ENCODE measurements at places on chromosomes 3 and 15.

DNA sequence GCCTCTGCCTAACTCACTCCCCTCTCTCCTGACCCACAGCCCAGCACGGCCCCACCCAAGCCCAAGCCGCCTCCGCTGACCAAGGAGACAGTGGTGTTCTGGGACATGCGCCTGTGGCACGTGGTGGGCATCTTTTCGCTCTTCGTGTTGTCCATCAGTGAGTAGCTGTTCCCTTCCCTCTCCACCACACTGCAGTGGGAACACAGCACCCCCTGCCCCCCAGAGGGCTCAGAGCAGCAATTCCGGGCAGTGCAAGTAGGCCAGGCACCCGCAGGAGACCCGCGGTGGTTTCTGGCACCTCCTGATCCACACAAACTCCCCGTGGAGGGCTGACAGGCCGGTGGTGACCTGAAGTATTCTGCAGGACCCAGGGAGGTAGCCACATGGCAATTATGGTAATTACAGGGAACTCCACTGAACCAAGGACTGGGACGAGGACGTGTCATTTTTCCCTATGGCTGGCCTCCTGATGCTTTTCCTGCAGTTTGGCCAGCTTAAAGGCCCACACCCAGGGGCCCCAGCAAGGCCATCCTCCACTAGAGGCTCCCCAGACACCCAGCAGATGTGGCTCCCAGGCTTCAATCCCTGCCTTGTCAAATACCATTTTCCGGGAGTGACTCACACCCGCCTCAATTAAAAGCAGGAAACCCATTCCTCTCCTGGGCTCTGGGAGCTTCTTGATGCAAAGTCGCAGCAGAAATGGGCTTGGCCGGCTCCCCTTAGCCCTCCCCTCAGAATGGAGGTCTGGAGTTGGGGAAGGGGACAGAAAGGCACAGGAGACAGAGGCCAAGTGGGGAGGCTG, 4.8 kb downstream of the TMIE start:
- no peak for DNase-seq

GRCh38 chr15:24878153-24878552, 76.6 kb upstream of the SNRPN start:
- peak; percentile 62 for DNase-seq

- no peak for DNase-seq
Measured at GRCh38 chr3:120982608-120983320, 74.8 kb downstream of the STXBP5L start.

GRCh38 chr3:152356870-152357276, 88.1 kb downstream of the MBNL1 start:
- DNase-seq, result no peak

DNA sequence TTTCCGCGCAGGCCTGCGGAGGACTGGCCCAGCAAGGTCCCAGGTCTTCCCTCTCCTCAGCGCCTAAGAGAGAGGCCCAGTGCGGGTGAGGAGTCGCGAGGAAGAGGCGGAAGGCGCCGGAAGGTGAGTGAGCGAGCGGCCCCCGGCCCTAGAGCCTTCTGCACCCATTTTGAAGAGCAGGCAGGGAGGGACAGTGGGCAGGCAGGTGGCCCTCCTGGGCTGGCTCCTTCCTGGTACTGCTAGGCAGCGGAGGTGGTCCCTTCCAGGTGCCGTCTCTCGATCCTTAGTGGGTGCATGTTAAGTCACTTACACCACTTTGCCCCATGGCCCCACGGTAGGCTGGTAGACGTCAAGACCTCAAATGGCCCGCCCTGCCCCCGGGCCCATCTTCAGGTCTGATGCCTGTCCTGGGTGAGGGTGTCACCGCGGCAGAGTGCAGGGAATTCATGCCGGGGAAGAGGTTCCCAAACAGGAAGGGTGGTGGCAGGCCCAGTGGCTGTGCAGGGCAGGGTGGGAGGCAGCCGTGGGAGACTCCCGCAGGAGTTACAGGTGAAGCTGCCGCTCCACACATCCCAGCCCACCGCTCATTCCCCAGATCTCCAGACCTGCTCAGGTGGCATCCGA, 14.4 kb downstream of the PAK6 start:
- no peak for DNase-seq

- no peak for DNase-seq
Measured at GRCh38 chr15:49904296-49904695, 214.7 kb downstream of the ATP8B4 start.

DNA sequence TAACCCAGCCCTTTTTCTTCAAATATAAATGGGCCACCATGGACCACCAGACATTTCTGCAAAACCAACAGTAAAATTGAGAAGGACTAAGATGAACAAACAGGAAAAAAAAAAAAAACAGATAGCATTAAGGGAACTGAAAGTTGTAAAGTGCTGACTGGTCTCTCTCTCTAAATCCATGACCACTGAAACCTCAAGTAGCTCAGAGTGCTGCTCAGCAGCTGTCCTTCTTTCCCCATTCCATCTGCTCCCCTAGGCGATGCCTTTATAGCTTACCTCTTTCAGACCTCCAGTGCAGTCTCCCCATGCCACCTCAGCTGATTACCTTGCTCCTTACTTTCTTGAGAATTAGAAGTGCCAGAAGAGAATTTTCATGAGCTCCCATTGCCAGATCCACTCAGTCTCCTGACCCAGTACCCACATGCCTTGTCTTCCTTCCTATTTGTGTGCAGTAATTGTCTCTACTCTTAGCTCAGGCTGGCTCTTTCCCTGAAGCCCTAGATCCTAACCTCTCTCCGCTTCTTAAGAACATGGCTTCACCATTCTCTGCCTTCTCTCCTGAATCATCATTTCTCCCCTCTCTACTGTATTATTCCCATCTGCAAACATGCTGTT, 23.9 kb upstream of the XIRP1 start:
- peak; percentile 46 for DNase-seq

DNA sequence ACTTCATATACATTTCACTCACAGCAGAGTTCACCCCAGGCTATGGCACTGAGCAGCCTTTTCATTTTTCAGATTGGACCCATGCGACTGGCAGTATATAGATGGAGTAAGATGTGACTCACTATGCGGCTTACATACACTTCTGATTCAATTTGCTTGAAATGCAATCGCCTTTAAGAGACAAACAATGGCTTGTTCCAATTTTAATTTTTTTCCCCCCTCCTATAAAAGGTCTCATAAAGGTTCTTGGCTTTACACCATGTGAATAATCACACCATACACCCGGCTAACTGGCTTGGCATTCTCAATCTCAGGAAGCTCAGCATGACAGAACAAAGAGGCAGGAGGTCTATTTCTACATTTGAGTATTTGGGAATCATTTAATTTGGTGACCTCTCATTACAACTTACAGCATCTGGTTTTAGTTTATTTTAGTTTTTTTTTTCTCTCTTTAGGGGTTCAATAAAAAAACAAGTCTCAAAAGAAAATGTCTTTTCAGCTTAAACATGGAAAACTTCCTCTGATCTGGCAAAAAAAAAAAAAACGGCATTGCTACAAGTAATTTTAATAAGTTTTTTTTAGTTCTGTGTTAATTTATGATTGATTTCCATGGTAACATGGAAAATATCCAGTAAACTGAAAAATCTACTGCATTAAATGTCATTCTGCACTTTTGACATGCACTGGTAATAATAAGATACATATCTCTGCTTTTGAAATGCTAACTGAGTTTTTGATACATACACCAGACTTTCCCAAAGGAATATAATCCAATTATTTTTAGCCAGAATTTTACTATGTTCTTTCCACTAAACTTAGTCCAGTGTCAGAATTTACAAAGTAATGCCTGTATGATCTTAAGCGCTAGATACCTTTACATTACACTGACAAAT, 38.8 kb downstream of the GADL1 start:
- no peak for DNase-seq

DNA sequence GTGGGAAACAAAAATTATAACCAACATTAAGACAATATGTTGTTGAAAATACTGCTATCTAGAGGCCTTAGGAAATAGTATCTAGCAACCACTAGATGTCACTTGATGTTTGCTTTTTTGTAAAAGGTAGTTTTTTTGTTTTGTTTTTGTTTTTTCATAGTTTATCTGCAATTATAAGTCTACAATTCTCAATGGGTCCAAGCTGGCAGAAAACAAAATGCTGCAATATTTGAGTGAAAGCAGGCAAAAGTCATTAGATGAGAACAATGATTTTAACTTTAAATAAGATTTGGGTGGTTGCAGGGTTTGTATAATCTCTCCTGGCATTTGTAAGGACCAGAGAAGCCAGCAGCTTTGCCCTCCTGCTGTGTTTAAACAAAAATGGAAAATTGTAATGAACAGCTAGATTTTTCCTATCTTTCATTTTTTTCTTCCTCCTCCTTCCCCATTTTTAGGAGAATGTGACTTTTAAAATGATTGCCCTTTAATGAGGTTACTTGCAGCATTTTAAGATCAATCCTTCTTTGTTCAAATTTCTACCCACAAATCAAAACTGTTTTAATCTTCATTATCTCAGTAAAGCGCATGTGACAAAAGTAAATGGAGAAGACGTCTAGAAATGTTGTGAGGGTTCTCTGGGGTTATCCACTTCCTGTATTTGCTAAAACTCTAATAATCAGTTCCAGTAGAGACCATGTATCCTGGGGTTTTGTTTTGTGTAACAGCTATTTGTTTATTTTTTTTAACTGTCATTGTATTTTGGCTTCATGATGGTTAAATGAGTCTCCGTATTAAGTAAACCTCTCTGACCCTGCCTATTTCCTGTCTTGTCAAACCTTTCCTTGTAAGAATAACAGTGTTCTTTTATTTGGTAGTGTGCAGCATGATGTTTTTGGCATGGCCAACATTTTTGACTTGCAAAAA, 27.3 kb downstream of the DUT start:
- peak; percentile 66 for DNase-seq

DNA sequence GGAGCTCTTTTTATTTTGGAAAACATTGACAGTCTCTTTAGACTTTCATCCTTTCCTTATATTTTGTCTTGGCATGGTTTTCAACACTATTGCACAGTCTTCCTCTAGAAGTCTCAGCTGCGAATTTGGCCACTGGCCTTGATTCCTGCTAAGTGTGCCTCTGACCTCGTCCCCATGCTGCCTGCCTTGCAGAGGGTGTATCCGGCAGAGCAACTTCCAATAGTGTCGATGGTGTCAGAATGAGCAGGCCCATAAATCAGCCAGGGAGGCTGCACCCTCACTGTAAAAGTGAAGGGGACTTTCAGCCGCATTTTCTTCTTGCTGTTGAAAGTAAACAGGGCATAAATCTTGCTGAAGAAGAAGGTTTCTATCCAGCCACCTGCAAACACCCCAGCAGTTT, 336.7 kb upstream of the TRIM42 start:
- no peak for DNase-seq

- DNase-seq, result peak; percentile 72
Measured at GRCh38 chr3:69865925-69866679, 126.8 kb downstream of the MITF start.

GRCh38 chr3:125382298-125382697, 7.2 kb upstream of the ZNF148 start:
- DNase-seq, result peak; percentile 83

DNA sequence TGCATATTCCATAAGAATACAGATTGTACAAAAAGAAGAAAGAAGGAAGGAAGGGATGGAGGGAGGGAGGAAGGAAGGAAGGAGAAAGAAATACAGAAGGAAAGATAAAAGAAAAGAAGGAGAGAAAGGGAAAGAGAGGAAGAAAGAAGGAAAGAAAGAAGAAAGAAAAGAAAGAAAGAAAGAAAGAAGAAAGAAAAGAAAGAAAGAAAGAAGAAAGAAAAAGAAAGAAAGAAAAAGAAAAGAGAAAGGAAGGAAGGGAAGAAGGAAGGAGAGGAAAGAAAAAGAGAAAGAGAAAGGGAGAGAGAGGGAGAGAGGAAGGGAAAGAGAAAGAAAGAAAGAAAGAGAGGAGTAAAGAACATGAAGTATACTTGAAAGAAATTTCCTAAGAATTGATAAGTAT, 577.9 kb upstream of the ALCAM start:
- DNase-seq, result no peak

DNA sequence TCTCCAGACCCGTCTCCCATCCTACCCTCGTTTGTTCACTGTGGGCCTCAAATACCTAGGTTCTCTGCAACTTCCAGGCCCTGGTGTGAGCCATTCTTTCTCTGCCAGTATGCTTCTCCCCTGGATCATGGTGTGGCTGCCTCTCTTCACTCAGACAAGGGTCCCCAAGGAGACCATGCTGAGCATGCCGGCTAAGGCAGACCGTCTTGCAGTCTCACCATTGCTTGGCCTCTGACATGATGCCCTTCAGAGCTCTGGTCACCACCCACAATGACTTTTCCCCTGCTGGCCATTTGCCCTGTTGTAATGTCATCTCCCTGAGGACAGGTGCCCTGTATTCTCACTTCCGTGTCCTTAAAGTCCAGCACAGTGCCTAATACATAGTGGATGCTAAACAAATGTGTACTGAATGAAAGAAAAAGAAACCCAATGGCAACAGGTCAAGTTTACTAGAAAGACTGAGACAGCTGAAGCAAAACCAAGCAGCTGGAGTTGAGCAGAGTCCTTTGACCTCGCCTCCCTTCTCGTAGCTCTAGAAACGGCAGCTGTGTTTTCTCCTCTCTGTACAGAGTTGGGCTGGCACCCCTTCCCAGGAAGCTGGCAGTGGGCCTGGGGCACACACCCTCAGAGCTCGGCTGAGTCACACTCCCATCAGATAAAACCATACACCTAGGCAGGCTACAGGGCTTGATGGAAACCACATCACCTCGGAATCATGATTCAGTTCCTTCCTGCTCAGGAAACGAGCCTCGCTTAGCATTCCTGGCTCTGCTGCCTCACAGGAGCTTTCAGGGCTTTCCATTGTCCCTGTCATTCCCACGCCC, 8.6 kb downstream of the TLR9 start:
- no peak for DNase-seq

DNA sequence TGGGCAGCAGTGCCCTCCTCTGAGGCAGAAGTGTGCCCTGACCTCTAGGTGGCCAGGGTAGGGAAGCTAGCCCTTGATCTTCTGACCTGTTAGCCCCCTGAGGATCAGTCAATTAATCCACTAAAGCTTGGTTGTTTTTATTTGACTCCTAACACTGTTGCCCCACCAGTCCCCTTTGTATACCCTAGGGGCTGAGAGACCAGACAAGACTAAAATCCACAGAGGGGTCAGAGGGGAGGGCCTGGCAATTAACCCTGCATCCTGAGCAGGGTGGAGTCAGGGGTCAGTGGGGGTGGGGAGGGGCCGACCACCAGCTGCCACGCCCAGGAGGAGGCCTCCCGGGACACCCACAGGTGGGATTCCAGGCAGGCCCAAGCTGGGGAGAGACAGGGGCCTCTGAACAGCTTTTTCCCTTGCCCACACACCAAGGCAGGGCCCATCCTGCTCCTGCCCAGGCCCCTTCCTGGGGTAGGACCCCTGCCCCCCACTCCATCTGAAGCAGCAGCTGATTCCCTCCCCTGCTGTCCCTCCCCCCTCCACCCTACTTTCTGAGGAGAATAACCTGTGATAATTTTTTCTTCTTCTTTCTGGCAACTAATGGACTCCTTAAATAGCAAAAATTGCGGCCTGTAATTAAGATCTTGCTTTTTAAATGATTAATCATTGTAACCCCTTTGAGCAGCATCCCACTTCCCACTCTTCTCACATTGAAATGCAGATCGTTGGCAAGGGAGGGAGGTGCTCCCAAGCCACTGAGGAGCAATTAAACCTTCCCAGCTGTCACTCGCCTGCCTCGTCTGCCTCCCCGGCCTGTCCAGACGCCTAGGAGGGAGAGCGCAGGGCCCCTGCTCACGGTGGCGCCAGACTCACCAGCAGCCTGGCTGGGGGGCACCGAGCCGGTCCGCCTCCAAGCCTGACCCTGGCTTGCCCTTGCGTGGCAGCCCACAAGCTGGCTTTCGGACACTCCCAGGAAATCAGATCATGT, 51.9 kb downstream of the RHCG start:
- no peak for DNase-seq

Measured in OCI-M1 (cell line).